Fibroblast of skin of back (primary cell): ENCODE measurements at places on chromosomes 2 and 18.
A peak's percentile ranks its signal among the peaks of the same experiment; 100 is the strongest.

DNA sequence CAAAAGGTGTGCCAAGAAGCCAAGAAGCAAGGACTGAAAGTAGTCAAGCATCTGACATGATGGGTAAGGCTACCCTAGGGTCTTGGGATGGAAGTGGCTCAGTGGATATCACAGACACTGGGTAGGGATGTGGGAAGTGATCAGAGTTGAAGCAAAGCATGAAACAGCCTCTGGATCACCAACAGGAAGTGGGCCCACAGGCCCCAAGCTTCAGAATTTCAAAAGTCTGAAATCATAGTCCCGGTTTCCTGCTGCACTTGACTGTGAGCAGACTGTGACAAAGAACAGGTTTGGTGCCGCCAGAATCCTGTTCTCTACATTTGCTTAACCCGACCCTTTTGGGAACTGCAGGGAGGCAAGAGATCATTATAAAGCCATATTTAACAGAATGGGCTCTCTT lies 57.4 kb downstream of the SP100 start:
- no peak for DNase-seq

GRCh38 chr2:38215993-38216392 lies 140.0 kb upstream of the CYP1B1 start:
- DNase-seq, result no peak

DNA sequence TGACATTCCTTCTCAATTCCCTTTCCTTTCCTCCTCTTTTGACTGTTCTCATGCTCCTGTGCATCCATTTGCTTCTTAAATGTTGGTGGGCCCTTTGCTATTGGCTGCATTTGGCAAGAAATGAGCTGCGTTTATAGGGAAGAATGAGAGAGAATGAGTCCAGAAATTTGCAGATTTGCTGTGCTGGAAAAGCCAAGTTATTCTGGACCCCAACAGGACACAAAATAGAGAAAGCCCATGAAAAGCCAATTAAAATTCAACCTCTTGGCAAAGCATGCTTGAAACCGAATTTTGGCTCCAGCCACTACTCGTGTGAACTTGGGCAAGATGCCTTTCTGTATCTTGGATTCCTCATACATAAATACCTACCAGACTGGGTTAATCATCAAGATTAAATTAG lies 1.3 kb upstream of the SCLY start:
- no peak for DNase-seq

GRCh38 chr2:9308186-9308955 lies 101.8 kb downstream of the ASAP2 start:
- DNase-seq, result peak; percentile 31

- no peak for DNase-seq
These were observed 3.8 kb upstream of the GATA6 start for GRCh38 chr18:22165603-22166068.

DNA sequence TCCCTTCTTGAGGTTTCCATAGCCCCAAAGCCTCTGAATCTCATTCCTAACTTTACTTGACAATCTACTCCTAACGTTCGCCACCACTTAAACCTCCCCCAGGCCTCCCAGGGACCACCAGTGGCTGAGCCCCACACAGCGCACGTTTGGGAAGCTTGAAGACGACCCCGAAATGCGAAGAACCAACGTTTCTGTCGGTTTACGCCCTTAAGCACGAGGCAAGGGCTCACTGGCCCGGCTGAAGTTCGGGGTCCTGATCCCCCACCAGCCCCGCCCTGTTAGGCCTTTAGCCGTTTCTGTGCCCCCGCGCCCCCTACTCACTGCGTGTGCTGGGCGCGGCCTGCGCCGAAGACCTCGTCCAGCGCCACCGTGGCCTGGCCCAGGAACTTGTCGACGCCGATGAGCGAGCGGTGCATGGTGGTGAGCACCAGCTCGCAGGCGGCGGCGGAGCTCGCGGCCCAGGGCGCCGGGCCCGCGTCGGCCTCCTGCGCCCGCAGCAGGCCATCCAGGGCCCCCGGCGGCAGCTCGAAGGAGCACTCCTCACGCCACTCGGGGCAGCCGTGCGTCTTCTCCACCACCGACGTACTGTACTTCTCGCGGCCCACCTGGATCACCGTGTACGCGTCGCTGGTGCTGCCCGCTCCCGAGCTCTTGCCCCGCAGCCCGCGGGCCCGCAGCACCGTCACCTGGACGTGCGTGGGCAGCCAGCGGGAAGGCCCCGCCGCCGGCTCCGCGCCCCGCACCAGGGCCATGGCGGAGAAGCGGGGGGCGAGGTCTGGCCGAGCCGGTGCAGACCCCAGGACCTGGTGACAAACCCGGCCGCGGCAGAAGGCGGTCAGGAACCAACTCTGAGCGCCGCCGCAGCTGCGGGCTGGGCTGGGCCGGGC lies 479 bp downstream of the RAB11FIP5 start:
- peak; percentile 53 for DNase-seq

DNA sequence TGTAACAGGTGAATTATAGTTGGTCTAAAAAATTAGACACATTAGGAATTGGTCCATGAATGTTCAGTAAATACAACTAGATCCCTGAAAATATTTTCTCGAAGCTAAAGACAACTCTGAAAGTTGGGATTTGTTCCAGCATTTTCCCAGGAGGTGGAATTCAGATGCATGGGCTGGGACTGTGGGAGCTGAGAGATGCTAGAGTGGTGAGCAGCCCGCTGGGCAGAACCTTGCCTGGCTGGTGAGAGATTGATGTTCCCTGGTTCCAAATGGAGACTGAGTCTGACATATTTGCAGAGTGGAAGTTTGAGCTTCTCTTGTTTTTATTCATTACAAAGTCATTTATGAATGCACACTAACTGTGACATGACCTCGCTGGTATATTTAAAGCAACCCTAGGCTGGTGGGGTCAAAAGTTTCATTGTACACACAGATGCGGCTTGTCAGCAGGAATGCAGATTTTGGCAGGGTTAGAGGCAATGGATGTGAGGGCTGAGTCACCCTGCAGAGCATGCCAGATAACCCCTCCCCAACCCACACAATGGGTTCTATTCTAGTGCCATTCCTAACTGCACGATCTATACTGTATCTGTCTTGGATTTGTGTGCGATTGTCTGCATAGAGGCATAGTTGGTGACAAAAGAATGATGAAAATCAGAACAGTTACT lies 23.5 kb upstream of the TMEM178A start:
- DNase-seq, result peak; percentile 87

DNA sequence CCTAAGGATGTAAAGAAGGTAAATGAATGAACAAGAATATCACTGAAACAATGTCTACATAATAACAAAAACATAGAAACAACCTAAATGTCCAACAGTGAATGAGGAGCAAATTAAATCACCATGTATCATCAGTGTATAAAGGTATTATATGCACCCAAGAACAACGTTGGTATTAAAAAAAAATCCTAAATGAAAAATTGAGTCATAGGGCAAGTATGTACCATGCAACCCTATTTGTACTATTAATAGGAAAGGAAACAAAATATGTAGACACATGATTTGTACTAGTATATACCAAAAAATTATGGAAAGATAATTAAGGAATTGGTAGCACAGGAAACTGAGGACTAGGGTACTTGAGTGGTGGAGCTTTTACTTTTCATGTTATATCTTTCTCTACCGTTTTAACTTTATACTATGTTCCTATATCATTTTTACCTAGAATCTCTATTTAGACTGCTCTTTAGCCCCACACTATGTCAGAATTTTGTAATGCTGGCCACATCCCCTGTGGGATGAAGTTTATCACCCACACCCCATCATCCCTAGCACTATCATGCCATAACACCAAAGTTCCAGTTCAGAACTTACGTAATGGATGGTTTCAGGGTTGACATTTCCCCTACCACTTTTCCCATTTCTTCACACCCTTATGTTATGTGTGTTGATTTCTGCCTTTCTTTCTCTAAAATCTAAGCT lies 25.6 kb downstream of the IKZF2 start:
- DNase-seq, result peak; percentile 8

DNA sequence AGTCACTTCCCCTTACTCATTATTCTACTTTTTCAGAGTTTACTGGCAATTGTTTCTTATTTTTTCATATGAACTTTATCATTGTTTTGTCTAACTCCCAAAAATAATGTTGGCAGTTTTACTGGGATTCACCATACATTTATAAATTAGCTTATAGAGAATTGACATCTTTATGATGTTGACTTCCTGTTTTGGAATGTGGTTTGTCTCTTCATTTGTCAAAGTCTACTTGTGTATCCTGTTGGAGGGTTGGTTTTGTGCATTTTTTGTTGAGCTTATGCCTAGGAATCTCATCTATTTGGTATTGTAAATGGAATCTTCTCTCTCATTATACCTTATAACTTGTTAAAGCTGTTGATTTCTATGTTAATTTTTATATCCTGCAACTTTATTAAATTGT lies 16.4 kb downstream of the EPC2 start:
- peak; percentile 18 for DNase-seq

- no peak for DNase-seq
These were observed 206.1 kb downstream of the TTC32 start for GRCh38 chr2:19695706-19696105.

DNA sequence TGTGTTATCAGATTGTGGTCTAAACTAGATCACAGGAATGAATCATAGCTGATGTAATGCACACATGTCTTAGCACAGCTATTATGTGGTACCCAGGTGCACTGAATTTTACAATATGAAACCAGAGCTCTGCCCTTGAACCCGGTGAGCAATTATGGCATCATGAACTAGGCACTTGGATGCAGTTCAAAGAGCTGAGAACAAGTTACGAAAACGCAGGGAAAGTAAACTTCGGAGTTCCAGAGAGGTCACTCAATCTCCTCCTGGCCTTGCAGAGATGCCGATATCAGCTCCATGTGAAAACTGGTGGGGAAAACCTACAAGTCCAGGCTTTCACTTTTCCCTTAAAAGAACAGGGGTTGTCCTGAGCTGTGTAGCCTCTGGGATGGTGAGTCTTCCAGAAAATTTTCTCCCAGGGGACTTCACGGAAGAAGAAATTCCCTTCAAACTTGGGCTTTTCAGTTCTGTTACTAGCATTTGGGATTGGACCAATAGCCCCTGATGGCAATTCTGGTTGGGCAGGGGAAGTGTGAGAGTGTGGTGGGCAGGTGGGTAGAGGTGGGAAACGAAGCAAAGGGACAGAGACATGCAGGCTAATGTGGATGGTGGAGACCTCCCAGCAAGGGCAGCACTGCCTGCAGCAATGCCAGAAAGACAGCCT lies 71.1 kb upstream of the SH3BP4 start:
- DNase-seq, result peak; percentile 19

- peak; percentile 82 for DNase-seq
These were observed 82.5 kb upstream of the STPG4 start for GRCh38 chr2:47237375-47238334.

DNA sequence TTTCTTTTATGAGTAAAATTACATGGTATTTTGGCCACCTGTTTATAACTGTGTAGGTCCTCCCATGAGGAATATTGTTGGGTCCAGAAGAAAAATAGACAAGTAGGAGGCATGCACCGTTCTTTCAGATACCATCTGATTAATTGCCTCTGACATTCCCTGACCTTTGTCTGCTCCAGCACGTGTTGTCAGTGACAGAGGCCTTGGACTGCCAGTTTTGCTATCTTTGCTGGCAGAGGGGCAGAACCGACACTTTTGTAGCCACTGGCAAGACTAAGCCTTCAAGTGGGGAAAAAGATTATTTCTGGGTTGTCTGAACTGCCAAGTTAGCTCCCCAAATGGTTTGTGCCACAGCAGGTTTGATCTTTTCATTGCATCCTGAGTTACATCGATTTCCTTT lies 276.9 kb downstream of the CAMKMT start:
- DNase-seq, result no peak

- peak; percentile 56 for DNase-seq
These were observed 124.2 kb upstream of the ITGB6 start for GRCh38 chr2:160324161-160324800.

- no peak for DNase-seq
These were observed 40.3 kb downstream of the TNFRSF11A start for GRCh38 chr18:62365420-62365819.

DNA sequence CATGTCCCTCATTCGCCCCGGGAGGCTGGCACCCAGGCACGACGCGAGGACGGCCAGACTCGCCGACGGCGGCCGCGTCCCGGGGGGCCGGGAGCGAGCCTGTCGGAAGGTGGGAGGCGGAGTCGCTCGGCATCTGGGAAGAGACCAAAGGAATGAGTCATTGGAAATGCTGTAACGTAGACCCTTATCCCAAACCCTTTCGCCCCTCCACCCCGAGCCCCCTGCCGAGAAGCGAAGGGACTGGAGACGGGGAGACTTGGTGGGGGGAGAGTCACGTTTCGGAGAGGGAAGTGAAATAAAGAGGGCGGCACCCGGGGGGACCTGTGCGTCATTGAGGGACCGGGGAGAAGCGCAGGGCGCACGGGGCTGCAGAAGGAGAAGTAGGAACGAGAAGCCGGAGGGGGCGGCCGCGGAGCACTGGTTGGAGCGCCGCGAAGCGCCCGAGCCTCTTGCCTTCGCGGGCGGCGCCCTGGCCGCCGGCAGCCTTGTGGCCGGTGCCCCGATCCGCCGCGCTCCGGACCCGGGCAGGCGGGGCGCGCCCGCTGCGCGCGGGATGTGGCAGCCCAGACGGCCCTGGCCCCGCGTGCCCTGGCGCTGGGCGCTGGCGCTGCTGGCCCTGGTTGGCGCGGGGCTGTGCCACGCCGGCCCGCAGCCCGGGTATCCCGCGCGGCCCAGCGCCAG lies at the start of gene EMILIN2:
Gene EMILIN2 (plus strand): TSS at position 371 of the 681 bp plus-strand sequence. CDS start 183 bp downstream, at position 554.
- peak; percentile 94 for DNase-seq

- no peak for DNase-seq
These were observed 166.7 kb downstream of the SH3RF3 start for GRCh38 chr2:109295781-109296117.

DNA sequence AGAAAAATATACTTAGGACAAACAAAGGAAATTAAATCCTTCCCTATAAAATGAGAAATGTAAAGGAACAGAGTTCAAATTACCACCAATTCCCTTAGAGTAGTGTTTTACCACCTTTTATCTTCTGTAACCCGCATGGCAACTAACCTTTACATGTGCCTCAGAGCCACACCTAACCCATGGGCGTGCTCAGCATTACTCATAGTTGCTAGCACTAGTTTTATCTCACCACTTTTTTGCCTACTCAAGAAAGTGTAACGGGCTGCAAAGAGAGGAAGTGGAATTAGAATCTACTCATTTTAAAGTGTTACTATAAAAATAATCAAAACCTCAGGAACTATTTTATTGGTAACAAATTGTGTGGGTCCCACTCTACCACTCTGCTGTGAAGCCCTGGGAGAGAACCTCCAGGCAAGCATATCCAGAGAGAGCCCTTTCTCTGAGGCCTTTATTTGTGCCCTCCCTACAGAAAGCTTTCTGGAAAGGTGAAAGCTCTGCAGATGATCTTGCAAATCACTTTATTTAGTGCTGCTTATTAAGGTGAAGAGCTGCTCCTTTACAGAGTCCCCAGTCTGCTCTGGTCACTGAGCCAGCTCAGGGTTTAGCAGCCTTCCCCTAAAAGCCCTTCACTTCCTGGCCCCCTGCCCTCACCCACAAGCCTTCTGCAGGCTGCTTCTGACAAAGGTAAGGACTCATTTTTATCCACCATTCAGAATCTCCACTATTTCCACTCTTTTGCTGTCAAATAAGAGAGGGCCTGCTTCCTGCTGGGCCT lies 98.8 kb downstream of the TRABD2A start:
- DNase-seq, result no peak

DNA sequence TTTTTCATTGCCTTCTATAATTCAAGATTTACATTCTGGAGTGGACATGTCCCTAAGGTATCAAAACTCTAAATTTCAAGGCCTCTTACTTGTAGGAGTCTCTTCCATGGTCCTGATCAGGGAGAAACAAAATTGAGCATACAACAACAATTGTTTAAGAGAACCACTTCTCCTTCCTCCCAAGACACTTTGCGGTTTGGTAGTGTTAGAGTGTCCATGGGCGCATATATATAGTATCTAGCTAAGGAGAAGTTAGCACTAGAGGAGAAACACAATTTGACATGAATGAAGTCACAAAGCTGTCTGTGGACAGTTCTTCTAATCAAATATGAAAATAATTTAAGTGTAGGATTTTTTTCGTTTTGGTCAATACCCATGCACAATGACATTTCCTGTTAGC lies 349.1 kb upstream of the MAP2 start:
- DNase-seq, result no peak

- no peak for DNase-seq
These were observed 154.0 kb downstream of the MBP start for GRCh38 chr18:76978616-76979015.
